ENCODE measurements at places on chromosomes 7 and 10. TPM values are rescaled to one million over a fixed set of nuclear protein-coding genes. Genes with fewer than 3 reads are reported as not detected.

DNA sequence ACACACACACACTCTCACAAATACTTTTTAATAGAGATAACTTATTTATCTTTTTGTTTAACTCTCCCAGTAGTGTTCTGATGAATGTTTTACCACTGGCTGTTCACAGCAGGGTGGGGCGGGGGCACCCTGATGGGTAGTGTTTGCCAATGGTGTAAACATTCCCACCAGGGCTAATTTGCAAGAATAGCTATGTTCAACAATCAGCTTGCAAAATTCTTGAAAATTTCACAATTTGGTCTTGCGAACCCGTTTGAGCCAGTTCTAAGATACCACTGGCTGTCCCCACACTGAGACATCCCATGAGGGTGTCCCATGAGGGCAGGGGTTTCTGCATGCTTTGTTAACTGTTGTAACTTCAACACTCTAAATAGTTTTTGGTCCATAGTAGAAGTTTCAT, 348.5 kb downstream of the CXCL12 start:
- no peak overlapping the region for H3K27ac ChIP-seq
- H3K4me1 ChIP-seq = no peaks in the 10 kb centered on the region
- no peak for DNase-seq
- H3K36me3 ChIP-seq = no peaks in the 10 kb centered on the region

GRCh38 chr7:152544481-152544927, 108.7 kb upstream of the KMT2C start:
- H3K36me3 ChIP-seq = no peaks in the 10 kb centered on the region
- H3K4me1 ChIP-seq = no peaks in the 10 kb centered on the region

- no peak overlapping the region for H3K27ac ChIP-seq
- H3K27me3 ChIP-seq = peaks cover 3% of the 10 kb centered on the region
- no peak overlapping the region for H3K4me3 ChIP-seq
These were observed 58.6 kb downstream of the AUTS2 start for GRCh38 chr7:69656890-69657289.

GRCh38 chr7:37349979-37350590, 98.6 kb downstream of the ELMO1 start:
- no peak for DNase-seq
- H3K27me3 ChIP-seq = no peaks in the 10 kb centered on the region
- peaks cover 4% of the 10 kb centered on the region for H3K36me3 ChIP-seq
- no peak overlapping the region for H3K4me3 ChIP-seq

DNA sequence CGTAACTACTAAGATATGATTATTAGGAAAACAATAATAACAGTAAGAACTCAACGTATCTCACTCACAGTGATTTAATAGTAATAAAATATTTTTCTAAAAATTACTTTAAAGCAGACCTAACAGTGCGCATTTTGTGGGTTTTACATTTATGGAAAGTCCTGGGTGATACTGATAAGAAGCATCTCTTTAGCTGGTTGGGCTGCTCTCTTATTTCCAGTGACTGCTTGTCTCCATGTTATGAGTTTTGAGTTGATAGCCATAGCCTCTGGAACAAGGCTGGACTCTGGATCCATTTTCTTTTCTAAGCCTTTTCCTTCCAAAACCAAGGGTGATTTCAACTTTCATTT, 29.5 kb upstream of the INHBA start:
- peaks cover 12% of the 10 kb centered on the region for H3K4me1 ChIP-seq
- no peak overlapping the region for H3K27ac ChIP-seq
- DNase-seq = no peak
- H3K4me3 ChIP-seq = no peak overlapping the region
- H3K27me3 ChIP-seq = peaks cover 27% of the 10 kb centered on the region

DNA sequence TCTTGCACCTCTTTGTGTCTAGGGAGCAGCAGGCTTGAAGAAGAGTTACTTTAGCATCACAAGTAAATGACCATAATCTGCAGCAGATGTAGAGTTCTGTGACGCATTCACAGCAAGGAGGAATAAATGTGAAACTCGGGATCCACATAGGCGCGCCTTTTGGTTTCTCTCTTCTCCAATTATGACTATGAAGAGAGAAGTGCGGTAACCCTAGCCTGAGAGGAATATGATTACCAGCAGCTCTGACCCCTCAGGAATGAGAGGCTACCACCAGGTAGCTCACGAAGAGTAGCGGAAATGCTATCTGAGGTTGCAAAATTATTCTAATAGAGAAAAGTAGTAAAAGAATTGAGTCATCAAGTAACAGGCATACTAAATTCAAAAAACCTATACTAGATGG, 25.2 kb upstream of the DMTF1 start:
- no peak overlapping the region for H3K27ac ChIP-seq
- no peak for DNase-seq
- peaks cover 2% of the 10 kb centered on the region for H3K27me3 ChIP-seq
- H3K4me3 ChIP-seq = no peak overlapping the region
- H3K36me3 ChIP-seq = no peaks in the 10 kb centered on the region
- H3K4me1 ChIP-seq = no peaks in the 10 kb centered on the region

Gene MMRN2
- not detected for total RNA-seq

Gene FRAT1
- 3.0 TPM for total RNA-seq

Gene GPNMB
- 1.2 TPM for total RNA-seq

GRCh38 chr10:14087566-14087965, 243.2 kb downstream of the FRMD4A start:
- H3K27ac ChIP-seq = no peak overlapping the region
- no peak for DNase-seq
- no peaks in the 10 kb centered on the region for H3K27me3 ChIP-seq
- H3K36me3 ChIP-seq = no peaks in the 10 kb centered on the region

Gene GALNT17
- total RNA-seq = not detected

Gene CCM2
- 77.5 TPM for total RNA-seq

GRCh38 chr10:46004963-46005362, 25.5 kb downstream of the NCOA4 start:
- H3K4me1 ChIP-seq = no peaks in the 10 kb centered on the region
- no peaks in the 10 kb centered on the region for H3K27me3 ChIP-seq
- H3K27ac ChIP-seq = no peak overlapping the region
- peaks cover 36% of the 10 kb centered on the region for H3K36me3 ChIP-seq
- no peak overlapping the region for H3K4me3 ChIP-seq

Gene PHKG1
- total RNA-seq = 2.9 TPM

GRCh38 chr7:96285579-96285978, 36.3 kb downstream of the SLC25A13 start:
- peaks cover 37% of the 10 kb centered on the region for H3K4me1 ChIP-seq
- peaks cover 27% of the 10 kb centered on the region for H3K36me3 ChIP-seq
- no peaks in the 10 kb centered on the region for H3K27me3 ChIP-seq
- H3K4me3 ChIP-seq = no peak overlapping the region

DNA sequence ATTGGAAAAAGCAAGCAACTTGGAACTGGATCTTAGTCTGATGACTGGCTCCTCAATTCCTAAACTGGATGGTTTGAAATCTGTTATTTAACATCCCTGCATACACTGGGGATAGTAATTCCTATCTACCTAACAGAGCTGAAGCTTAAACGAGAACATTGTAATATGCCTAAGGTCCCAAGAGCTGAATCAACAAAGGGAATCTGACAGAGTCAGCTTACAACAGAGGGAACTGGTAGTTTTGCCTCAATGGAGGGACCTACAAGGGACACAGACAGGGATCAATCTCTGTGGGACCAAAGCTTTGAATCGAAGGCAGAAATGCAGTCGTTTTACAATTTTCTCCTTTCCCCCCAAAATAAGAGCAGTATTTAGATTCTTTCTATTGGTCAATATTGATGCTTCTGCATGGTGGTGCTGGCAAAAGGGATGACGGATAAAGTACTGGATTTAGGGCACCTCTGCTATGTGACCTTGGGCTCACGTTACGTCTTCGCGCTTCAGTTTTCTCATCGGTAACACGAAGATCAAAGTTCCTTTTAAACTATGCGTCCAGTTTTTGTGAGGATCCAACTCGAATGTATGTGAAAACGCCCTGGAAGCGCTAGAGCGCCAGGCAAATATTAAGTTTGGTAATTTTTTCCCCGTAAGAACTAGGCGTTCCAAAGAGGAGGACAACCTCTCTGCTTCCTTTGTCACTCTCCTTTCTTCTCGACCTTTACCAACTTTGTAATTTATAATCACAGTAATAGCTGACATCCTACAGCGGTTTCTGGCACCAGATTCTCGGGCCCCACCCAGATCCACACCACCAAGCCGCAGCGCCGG, 1.1 kb downstream of the ACTR1A start:
- no peak overlapping the region for H3K4me3 ChIP-seq
- no peak for DNase-seq
- peaks cover 31% of the 10 kb centered on the region for H3K4me1 ChIP-seq
- no peak overlapping the region for H3K27ac ChIP-seq

Gene CREB5
- 1.2 TPM for total RNA-seq

GRCh38 chr10:17199351-17199804, 2.1 kb downstream of the TRDMT1 start:
- peak overlapping the region; percentile 9 for H3K4me3 ChIP-seq
- no peak for DNase-seq
- H3K27ac ChIP-seq = no peak overlapping the region
- peaks cover 33% of the 10 kb centered on the region for H3K4me1 ChIP-seq

DNA sequence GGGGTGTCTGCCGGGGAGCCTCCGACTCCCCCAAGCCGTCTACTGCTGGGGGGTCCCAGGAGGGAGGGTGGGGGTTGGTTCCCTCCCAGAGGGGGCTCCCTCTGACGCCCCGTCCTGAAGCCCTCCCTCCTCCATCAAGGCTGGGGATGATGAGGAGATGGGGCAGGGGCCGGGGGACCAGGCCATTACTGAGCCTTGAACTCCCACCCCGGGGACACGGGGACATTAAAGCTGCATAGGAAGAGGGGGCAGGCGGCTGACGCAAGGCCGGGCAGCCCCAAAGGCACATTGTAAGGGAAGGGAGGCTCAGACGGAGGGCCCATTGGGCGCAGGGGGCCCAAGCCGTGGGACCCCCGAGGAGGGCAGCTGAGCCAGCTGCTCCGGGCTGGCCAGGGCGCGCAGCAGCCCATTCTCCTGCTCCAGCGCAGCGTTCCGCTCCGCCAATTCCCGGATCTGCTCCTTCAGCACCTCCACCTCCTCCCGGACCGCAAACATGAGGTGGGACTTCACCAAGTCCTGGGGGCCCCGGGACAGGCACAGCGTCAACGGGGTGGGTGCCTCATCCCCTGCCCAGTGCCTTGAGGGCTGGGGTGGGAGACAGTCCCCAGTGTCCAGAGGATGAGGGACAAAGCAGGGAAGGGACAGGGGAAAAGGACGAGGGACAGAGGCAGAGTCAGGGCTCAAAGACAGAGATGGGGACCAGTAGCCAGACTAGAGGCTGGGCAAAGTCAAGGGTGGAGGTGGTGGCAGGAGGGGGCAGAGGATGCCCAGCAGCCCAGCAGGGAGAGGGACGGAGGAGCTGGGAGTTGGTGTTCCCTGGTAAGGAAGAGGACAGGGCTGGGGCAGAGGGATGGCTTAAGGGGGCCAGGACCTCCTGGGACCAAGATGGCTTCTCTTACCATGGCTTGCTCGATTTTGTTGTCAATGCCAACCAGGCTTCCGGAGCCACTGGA, 2.9 kb upstream of the SPACDR start:
- peaks cover 21% of the 10 kb centered on the region for H3K36me3 ChIP-seq
- no peak for DNase-seq
- H3K27ac ChIP-seq = no peak overlapping the region
- peaks cover 15% of the 10 kb centered on the region for H3K4me1 ChIP-seq
- no peak overlapping the region for H3K4me3 ChIP-seq

DNA sequence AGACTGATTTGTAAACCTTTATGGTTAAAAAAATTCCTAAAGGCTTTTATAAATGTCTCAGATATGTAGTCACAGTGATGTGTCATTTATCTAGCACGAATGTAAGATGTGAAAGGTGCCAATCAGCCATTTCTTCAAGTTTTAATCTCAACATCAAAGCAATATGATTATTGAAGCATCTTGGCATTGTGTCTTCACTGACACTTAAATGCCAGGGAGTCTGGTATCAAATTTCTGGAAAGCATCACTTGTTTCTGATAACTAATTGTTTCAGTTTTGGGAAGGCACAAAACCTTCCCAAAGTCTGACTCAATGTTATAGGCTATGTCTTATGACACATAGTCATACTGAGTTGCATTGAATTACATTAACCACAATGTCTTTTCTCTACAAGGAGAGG, 492.0 kb upstream of the CNTNAP2 start:
- H3K36me3 ChIP-seq = no peaks in the 10 kb centered on the region
- H3K27me3 ChIP-seq = no peaks in the 10 kb centered on the region
- no peaks in the 10 kb centered on the region for H3K4me1 ChIP-seq
- H3K4me3 ChIP-seq = no peak overlapping the region

DNA sequence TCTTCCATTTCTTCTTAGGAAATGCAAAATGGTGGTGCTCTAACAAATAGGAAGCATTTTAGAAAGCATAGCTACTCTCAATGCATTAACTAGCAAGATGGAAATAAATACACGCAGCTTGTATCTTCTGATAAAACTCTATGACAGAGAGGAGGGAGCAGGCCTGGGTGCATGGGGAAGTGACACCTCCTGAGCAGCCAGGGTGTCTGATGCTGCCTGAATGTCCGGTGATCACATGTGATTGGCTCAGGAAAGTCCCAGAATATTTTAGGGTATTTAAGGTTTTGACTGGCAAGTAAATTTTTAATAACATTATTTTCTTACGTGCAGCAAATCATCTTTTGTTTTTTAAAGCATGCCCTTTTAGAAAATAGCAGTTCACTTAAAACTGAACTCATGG, 261.0 kb upstream of the KLF6 start:
- no peak overlapping the region for H3K4me3 ChIP-seq
- H3K27ac ChIP-seq = no peak overlapping the region
- DNase-seq = no peak
- no peaks in the 10 kb centered on the region for H3K4me1 ChIP-seq

DNA sequence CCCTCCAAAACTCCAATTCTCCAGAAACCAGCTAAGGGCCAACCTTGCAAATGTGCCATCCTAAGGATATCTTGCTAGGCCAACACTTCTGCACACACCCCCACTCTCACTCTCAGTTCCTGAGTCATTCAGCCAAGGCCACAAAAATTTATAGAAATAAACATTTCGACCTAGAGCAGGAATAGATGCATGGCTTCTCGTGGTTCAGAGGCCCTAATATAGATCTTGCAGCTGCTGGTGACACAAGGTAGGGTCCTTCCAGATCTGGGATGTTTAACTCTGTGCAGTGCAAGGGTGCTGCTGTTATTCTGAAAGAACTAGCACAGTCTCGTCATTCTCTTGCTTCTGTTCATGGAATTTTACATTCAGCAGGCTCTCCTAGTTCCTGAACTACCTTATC, 369.3 kb downstream of the CALN1 start:
- no peak overlapping the region for H3K27ac ChIP-seq
- no peak for DNase-seq
- no peak overlapping the region for H3K4me3 ChIP-seq
- H3K27me3 ChIP-seq = no peaks in the 10 kb centered on the region

All from activated CD8-positive, alpha-beta T cell treated with anti-CD3 and anti-CD28 coated beads for 36 hours (primary cell).